ENCODE measurements at places on chromosomes 5 and 9. TPM values are rescaled to one million over a fixed set of nuclear protein-coding genes. Genes with fewer than 3 reads are reported as not detected.

GRCh38 chr5:44833249-44833648 is 24.5 kb downstream of the MRPS30 start:
- no peak for DNase-seq

GRCh38 chr9:71120501-71121247 is 747 bp downstream of the TRPM3 start:
- peak; percentile 76 for DNase-seq

- peak; percentile 20 for DNase-seq
Observed at GRCh38 chr9:133604856-133605255, 4.3 kb downstream of the FAM163B start.

DNA sequence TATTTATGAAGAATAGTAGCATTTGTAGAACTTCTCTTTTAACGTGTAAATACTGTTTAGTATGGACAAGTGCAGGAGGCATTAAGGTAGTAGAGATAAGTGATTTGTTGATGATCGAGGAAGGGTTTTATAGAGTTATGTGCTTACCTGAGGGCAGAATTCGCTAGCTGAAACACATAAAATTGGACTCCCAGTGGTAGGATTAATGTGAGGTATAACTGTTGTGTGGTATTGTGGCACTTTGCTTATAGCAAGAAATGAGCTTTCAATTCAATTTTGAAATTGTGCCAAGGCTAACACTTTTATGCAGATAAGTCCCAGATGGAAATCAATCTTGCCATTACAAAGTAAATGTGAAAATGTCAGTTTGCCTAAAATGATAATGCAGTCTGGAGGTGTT is 1.2 kb downstream of the AP3S1 start:
- peak; percentile 35 for DNase-seq

The DMRT3 gene
- total RNA-seq: not detected

The IRGM gene
- total RNA-seq: not detected

The IFNA16 gene
- not detected for total RNA-seq

The ENTREP1 gene
- not detected for total RNA-seq
